ENCODE measurements at places on chromosomes 7 and 10.
A peak's percentile ranks its signal among the peaks of the same experiment; 100 is the strongest.

DNA sequence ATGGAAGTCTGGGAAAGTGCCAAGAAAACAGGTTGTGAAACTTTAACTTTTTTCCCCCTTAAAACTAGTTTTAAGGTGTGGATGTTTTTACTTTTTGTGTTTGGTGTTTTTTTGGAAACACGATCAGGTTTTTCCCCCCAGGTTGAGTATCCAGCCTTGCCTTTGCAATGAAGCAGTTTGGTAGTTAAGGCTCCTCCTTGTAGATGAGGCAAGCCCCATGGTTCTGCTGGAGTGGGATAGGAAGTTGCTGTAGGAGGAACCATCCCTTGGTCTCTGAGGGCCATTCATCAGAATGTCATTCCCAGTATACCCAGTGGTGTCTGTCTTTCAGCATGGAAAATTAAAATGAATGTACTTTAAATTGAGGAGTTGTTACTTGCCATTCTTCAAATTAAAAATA is 2.7 kb downstream of the CUL1 start:
- peak overlapping the region; percentile 100 for H3K27ac ChIP-seq
- peak overlapping the region; percentile 90 for H3K4me3 ChIP-seq
- no peaks in the 10 kb centered on the region for H3K36me3 ChIP-seq
- H3K4me1 ChIP-seq = peaks cover 39% of the 10 kb centered on the region

DNA sequence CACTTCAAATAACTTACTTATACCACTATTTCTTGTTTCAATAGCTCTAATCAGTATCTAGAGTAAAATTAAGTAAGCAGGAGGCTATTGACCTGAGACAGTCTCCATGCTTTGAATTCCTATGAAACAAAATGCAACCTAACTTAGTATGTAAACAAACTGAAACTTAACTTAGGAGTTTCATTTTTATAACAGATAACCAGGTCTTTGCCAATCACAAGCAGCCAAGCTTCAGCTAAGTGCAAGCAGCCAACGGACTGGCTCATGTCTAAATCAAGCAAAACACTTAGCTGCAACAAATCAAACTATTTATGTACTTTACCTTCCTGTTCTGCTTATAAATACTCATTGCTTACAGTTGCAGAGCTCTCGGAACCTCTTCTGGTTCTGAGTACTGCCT is 4.4 kb upstream of the GSTK1 start:
- peak overlapping the region; percentile 58 for H3K27ac ChIP-seq
- H3K27me3 ChIP-seq = no peaks in the 10 kb centered on the region
- no peak overlapping the region for H3K4me3 ChIP-seq
- H3K4me1 ChIP-seq = peaks cover 4% of the 10 kb centered on the region
- H3K36me3 ChIP-seq = no peaks in the 10 kb centered on the region

DNA sequence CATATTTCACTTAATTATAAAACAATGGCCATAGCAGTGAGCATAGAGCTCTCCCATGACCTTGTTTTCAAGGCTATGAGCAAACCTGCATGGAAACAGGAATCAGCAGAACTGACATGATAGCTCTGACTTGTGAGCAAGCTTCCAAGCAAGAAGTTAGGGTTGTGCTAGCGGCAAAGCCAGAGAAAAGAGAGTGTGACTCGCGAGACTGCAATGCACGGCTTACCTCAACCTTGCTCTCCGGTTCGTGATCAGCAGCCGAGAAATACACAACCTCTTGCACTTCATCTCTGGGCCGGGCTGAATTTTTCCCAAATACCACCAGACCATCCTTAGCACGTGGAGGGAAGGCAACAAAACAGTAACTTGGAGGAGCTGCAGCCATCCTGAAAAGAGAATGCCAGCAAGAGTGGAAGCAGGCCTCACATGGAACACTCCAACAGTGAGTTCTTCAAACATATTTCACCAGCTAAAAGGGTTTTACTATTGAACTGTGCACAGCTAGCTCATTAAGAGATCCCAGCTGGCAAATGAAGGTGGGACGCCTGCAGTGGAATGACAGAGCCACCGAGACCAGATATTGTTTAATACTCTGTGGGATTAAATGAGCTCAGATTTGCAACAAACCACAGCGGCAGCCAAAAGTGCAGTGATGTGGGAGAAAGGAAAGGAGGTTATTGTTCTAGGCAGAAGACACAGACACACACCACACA is 20.8 kb downstream of the SCRN1 start:
- H3K27me3 ChIP-seq = no peaks in the 10 kb centered on the region
- H3K27ac ChIP-seq = no peak overlapping the region
- no peaks in the 10 kb centered on the region for H3K4me1 ChIP-seq
- no peaks in the 10 kb centered on the region for H3K36me3 ChIP-seq

DNA sequence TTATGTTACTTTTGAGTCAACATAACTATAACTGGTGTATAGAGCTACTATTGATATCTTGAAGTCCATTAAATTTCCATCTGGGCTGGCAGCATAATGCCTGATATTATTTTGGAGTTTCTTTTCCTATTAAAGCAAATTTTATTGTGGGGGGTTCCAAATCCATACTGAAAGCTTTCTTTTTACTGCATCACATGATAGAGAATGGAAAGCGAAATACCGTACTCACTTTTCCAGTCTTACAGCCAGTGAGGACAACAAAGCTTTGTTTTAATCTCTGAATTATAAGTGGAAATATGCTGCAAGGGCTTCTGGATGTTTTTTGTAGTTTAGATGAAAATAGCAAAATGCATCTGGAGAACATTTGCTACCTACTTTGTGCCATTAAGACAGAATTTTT is 477.5 kb upstream of the SEMA3D start:
- no peak for DNase-seq
- H3K36me3 ChIP-seq = no peaks in the 10 kb centered on the region
- H3K4me1 ChIP-seq = no peaks in the 10 kb centered on the region
- no peak overlapping the region for H3K4me3 ChIP-seq

DNA sequence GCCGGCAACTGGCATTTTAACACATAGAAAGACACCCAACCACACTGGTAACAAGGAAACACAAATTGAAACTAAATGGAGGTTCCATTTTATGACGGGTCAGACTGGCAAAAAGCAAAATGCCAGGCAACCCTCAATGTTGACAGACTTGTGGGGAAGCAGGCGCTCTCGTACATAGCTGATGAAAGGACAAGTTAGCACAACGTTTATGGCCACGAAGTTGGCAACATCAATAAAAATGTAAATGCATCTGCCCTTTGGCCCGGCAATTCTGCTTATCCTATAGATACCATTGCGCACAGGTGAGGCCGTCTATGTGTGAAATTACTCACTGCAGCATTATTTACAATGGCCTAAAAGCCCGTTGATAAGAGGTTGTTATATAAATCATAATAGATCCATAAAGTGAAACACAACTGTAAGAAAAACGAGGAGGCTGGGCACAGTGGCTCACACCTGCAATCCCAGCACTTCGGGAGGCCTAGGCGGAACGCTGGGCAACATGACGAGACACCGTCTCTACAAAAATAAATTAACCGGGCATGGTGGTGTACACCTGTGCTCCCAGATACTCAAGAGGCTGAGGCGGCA is 39.8 kb downstream of the FOXL3 start:
- peak; percentile 75 for DNase-seq
- peaks cover 37% of the 10 kb centered on the region for H3K4me1 ChIP-seq
- no peaks in the 10 kb centered on the region for H3K36me3 ChIP-seq
- H3K4me3 ChIP-seq = no peak overlapping the region
- H3K27me3 ChIP-seq = no peaks in the 10 kb centered on the region

DNA sequence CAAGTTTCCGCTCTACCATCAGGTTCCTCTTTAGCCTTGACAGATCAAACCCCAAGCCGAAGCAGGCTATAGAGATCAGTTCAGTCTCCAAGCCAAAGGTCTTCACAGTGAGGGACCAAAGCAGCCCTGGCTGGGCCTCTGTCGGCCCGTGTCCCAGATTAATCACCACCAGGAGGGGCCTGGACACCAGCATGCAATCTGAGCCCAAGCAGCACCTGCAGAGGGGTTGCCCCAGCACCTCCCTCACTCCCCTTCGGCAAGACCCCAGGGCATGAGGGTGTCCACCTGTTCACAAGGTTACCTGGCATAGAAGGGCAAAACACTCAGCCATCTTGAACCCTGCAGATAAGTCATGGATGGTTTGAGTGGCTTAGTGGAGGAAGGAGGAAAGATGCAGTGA is 36.0 kb downstream of the FBXW4 start:
- H3K36me3 ChIP-seq = no peaks in the 10 kb centered on the region
- no peak overlapping the region for H3K27ac ChIP-seq
- DNase-seq = no peak

GRCh38 chr10:58706836-58707235 is 194.2 kb downstream of the BICC1 start:
- H3K4me1 ChIP-seq = no peaks in the 10 kb centered on the region
- no peak for DNase-seq
- no peak overlapping the region for H3K27ac ChIP-seq
- H3K4me3 ChIP-seq = no peak overlapping the region
- H3K36me3 ChIP-seq = no peaks in the 10 kb centered on the region

- H3K4me3 ChIP-seq = no peak overlapping the region
- no peaks in the 10 kb centered on the region for H3K36me3 ChIP-seq
- H3K27ac ChIP-seq = no peak overlapping the region
- H3K27me3 ChIP-seq = no peaks in the 10 kb centered on the region
These were observed 38.0 kb upstream of the SPOCK2 start for GRCh38 chr10:72126184-72126871.

DNA sequence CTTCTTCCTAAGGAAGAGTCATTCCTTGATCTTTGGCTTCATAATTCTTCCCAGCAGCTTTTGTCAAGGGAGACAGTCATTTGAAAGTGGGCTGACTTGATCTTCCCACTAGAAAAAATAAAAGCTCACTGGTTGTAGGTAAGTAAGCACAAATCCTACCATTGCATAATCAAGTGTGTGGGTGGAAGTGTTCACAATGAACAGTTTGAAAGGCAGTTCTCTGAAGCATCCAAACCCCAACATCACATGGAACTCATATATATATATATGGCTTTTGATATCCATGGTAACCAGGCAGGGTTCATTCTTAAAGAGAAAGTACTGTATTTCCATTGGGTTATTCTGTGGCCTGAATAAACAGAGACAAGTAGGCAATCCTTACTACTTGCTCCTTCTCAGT is 51.6 kb downstream of the ARMH3 start:
- no peak overlapping the region for H3K27ac ChIP-seq
- H3K4me3 ChIP-seq = no peak overlapping the region
- no peaks in the 10 kb centered on the region for H3K4me1 ChIP-seq
- DNase-seq = no peak

GRCh38 chr10:125049216-125049881 is 107.4 kb downstream of the ZRANB1 start:
- no peaks in the 10 kb centered on the region for H3K36me3 ChIP-seq
- peaks cover 42% of the 10 kb centered on the region for H3K4me1 ChIP-seq
- no peak for DNase-seq
- H3K4me3 ChIP-seq = no peak overlapping the region
- no peaks in the 10 kb centered on the region for H3K27me3 ChIP-seq
- peak overlapping the region; percentile 43 for H3K27ac ChIP-seq

DNA sequence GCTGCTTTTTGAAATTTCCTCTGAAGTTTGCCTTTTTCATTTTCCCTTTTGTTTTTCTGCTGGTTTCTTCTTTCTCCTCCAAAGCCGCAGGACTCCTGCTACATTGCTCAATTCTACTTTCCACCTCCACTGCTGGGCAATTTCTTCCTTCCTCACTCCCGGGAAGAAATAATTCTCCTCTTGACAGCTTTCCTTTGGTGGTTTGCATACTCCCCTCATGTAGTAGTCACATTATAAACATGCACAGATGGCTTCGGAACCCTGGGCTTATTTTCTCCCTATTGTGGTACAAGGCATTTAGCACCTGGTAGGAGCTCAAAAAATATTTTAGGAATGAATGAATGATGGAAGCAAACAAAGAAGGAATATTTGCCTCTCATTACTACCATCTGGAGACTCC is 977.2 kb downstream of the LRMDA start:
- H3K27ac ChIP-seq = no peak overlapping the region
- no peak overlapping the region for H3K4me3 ChIP-seq
- no peak for DNase-seq
- no peaks in the 10 kb centered on the region for H3K36me3 ChIP-seq
- no peaks in the 10 kb centered on the region for H3K4me1 ChIP-seq

DNA sequence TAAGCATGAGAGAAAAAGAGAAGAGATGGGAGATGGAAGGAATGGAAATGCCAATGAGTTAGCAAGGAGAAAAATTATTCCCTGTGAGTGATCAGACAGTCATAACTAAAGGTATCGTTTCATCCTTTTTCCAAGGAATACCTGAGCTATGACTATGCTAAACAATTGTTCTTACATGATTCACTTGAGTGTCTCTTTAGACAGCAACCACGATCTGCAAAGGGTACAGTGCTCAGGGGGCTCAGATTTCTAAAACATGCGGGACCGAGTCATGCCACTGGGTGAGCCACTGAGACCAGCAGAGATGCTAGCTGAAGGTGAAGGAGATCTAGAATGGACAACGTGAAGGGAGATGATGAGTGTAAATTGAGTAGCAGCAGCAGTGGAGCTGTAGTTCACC is 78.0 kb upstream of the CTTNBP2 start:
- H3K36me3 ChIP-seq = no peaks in the 10 kb centered on the region
- H3K27me3 ChIP-seq = no peaks in the 10 kb centered on the region
- DNase-seq = no peak
- no peaks in the 10 kb centered on the region for H3K4me1 ChIP-seq

DNA sequence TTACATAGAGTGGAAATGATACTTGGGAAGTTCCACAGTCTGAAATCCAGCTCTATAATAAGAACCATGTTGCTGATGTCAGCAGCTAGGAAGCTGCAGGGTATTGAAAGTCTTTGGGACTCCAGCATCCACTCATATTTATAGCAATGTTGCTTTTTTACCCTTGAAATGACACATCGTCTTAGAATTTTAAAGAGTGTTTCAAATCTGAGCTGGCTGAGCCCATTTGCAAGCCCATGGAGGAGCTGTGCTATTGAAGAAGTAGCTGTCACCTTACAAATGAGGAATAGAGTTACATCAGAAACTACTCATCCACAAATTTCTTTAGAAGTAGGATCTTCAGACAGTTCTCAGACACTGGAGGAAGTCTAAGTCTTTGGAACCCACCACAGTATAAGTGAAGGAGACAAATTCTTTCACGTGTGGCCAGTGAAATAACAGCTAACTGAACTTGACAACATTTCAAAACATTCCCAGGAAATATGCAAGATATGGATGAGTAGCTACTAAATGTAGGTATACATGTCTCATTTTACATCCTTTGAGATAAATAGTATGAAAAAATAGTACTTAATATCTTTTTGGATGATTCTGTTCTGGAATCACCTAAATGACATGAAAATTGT is 203.6 kb downstream of the ZNF365 start:
- no peak for DNase-seq
- H3K4me3 ChIP-seq = no peak overlapping the region
- H3K36me3 ChIP-seq = no peaks in the 10 kb centered on the region
- no peaks in the 10 kb centered on the region for H3K27me3 ChIP-seq
- H3K4me1 ChIP-seq = no peaks in the 10 kb centered on the region
- H3K27ac ChIP-seq = no peak overlapping the region

DNA sequence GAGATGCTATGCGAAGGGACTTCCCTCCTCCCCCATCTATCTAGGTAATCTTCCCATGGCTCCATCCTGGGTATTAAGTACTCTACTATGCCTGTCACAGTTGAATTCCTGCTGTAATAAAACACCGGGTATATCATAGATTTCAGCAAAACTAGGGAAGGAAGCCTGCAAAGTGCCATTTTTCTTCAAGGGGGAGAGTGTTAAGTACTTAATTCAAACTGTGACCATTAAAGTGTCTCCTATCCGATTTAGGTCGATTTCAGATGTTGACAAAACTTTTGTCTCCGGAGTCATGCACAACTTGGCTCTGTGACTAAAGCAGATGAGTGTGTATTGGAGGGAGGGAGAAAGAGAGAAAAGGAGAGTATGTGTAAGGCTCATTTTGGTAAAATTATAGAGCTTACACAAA is 4.6 kb downstream of the HOXA4 start:
- DNase-seq = no peak
- peaks cover 81% of the 10 kb centered on the region for H3K27me3 ChIP-seq
- H3K36me3 ChIP-seq = no peaks in the 10 kb centered on the region
- no peak overlapping the region for H3K27ac ChIP-seq

All from hepatocyte (in vitro differentiated cells).